ENCODE measurements at places on chromosomes 11 and 22.

DNA sequence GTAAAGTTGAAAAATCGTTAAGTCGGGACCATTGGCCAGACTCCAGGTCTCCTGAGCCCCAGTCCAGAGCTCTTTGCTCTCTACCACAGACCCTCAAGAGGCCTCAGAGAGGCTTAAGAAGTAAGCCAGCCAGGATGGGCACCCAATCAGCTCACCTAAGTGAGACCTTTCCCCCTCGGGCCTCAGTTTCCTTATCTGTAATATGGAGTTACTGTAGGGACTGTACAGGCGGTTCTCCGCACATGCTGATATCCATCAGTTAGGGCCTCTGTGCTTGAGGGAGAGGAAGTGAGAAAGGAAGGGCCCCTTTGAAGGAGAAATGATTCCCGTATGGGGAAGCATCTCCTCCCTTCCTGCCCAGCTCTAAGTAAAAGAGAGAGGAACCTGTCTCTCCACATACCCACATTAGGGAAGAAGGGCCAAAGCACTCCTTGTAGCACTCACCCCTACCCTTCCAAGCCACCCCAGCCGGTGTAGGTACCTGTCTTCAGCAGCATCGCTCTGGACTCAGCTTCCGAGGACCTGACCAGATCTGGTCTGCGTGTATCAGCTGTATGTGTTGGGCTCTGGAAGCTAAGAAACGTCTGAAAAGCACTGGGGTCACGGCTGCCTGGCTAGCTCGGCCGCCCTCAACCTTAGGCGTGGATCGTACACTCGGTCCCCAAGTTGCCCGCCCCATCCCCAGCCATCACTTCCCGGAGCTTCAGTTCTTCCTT, 653 bp downstream of the NAGA start:
- DNase-seq: no peak

GRCh38 chr11:14894657-14895598, 2.9 kb upstream of the CYP2R1 start:
- DNase-seq: peak; percentile 56

DNA sequence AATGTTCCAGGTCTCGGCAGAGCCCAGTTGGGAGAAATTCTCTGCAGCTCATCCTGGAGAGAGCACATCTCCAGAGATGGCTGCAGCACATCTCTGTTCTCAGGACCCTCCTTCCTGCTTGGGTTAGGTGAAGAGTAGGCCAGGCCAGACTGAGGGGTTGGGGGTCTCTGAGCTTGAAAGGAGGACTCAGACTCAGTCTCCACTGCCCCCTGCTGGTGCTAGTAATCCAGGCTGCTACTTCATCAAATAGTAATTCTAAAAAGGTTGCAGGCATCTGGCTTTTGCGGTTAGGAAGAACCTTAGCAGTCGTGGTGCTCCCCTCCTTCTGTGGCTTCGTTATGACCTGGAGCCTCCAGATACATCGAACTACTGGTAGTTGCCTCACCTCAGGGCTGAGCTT, 9.7 kb downstream of the TUB start:
- peak; percentile 37 for DNase-seq

GRCh38 chr22:23784215-23784732, 2.5 kb upstream of the SMARCB1 start:
- peak; percentile 49 for DNase-seq

GRCh38 chr11:87455180-87455579, 417.4 kb downstream of the TMEM135 start:
- no peak for DNase-seq

GRCh38 chr22:49091917-49092545, 735.6 kb downstream of the BRD1 start:
- DNase-seq: no peak

- DNase-seq: no peak
Measured at GRCh38 chr22:46976598-46976997, 214.1 kb downstream of the TBC1D22A start.

DNA sequence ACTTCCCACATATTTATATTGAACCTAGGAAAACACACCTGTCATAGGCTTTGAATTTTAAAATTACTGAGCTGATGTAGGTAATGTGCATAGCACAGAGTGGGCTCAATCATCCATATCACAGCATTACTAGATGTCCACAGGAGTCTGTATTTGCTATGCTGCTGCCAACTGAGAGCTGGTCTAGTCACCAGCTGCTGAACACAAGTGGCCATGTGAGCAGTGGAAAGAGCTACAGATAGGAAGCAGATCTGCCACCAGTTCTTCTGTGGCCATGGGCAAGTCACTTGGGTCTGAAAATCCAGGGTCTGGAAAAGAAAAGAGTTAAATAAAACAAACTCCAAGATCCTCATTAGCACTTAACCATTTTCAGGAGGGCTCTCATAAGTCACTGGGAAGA, 91.8 kb downstream of the APIP start:
- no peak for DNase-seq

- peak; percentile 87 for DNase-seq
Measured at GRCh38 chr11:113553235-113553634, 78.0 kb upstream of the DRD2 start.

DNA sequence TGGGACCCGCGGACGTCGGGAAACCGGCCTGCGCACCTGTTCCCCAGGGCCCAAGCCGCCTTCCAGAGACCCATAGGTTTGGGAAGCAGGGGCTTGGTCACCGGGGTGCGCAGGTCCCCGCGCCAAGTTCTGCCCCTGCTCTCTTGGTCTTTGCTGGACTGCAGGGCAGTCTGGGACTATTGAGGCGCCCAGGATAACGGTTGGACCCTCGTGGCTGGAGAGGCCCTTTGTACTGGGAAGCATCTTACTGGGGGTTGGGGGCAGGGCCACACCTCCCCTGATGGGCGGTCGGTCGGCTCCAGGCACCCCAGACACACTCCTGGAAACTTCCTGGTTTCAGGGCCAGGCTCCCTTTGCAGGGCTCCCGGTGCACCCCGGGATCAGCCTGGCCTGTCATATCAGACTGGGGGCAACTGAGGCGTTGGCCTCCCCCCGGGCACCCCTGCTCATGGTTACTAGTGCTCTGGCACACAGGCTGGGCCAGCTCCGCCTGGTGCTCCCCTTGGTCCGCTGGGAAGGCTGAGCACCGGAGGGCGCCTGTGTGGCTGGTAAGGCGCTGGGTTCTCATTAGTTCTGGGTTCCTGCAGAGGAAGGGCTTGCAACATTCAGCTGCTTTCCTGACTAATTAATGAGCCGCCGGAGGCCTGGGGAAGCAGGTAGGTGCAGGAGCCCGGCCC, 1250.5 kb downstream of the BRD1 start:
- DNase-seq: no peak

- DNase-seq: no peak
Measured at GRCh38 chr11:2519862-2520735, 75.3 kb downstream of the KCNQ1 start.

GRCh38 chr22:40472051-40472450, 101.7 kb downstream of the SGSM3 start:
- DNase-seq: no peak

- DNase-seq: no peak
Measured at GRCh38 chr11:17599460-17599925, 52.4 kb downstream of the OTOG start.

- DNase-seq: peak; percentile 70
Measured at GRCh38 chr11:65498042-65498726, 661 bp upstream of the MALAT1 start.

- peak; percentile 89 for DNase-seq
Measured at GRCh38 chr11:114059278-114059983, at the start of gene ZBTB16. Gene ZBTB16 (plus strand): TSS chr11:114059711. CDS start chr11:114063301, 3,590 bp downstream.

GRCh38 chr11:130455483-130456127, 7.2 kb downstream of the ADAMTS15 start:
- no peak for DNase-seq

- peak; percentile 36 for DNase-seq
Measured at GRCh38 chr11:6022956-6023355, 7.6 kb downstream of the OR56A1 start.

DNA sequence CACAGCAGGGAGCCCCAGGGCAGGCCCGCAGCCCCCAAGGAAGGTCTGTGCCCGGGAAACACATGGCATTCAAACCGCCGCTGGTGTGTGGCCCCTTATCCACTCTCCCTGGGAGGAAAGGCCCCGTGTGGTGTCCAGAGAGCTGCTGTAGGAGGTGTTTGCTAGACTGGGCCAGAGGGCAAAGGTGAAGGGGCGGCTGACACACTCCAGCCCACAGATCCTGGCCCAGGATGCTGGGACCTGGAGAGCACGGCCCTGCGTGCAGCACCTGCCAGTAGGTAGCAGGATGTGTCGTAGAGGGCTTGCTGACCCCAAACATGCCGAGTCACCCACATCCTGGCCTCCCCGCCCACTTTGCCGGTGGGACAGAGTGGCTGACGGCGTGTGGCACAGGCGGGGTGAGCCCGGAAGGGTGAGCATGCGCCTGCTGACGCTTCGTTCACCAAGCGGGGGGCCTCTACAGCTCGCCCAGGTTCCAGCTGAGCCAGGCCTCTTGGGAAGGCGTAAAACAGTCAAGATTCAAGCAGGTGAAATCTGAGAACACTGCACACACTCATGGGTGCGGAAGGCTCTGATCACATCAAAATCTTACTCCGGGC, 11.0 kb downstream of the OSBPL5 start:
- DNase-seq: no peak

DNA sequence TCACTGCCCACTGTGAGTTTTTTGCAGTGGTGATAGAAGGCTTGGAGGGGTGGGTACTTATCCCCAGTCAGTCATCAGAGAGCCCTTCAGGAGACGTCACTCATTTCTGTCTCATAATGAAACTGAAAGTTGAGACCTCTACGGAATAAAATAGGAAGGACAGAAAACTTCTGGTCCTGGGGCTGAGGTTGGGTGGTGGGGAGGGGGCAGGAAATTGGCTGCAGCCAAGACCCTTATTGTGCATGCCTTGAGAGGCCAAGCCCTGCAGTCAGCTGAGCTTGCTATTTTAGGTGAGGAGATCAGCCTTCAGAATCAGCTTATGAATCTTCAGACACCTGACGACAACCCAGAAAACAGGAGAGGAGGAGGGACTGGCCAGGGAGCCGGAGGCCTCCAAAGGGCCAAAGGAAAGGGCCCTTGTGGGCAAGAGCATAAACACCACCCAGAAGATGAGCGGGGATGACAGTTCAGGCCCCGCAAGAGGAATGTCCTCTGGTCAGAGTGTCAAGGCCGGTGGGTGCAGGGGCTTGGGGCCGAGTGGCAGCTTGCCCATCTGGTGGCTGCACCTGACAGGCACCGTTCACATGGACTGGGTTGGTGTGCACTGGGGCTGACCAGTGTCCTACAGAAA, 17.9 kb upstream of the ADA2 start:
- no peak for DNase-seq

Measured in iris pigment epithelial cell (primary cell).